AG09319 (cell line): ENCODE measurements at places on chromosomes 3 and 15.

DNA sequence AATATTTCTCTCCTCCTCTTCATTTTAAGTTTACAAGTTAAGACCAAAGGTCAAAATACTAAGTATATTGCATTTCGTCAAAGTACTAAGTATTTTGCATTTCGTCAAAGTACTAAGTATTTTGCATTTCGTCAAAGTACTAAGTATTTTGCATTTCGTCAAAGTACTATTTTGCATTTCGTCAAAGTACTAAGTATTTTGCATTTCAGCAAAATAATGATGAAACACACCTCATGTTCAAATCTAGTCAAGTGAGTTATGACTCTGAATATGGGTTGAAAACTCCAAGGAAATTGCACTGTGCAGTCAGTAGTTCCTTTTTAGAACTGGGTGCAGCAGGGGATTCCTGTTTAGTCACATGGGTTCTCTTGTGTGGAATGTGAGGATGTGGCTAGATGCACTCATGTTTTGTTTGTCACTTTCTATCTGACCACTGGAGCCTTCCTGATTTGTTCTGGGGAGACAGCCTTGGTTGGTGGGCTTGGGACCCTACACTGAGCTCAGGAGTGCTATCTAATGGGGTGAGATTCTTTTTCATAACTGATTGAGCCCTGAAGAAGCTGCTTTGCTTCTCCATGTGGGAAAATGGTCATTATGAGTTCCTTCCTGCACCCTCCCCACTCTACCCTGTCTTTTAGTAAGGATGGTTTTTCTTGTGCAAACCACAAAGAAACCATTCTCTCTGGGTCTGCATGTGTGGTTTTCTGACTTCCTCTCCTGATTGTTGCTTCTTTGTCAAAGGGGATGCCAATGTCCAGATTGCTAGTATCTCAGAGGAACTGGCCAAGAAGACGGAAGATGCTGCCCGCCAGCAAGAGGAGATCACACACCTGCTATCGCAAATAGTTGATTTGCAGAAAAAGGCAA is 73.4 kb downstream of the CCK start:
- DNase-seq = no peak

- no peak for DNase-seq
Observed at GRCh38 chr3:190867071-190867470, 4.6 kb upstream of the GMNC start.

GRCh38 chr3:172559020-172559419 is 35.8 kb upstream of the TNFSF10 start:
- no peak for DNase-seq

- DNase-seq = no peak
Observed at GRCh38 chr3:68256635-68257223, 602.3 kb upstream of the SUCLG2 start.

- no peak for DNase-seq
Observed at GRCh38 chr15:68061602-68062001, 7.5 kb downstream of the PIAS1 start.

DNA sequence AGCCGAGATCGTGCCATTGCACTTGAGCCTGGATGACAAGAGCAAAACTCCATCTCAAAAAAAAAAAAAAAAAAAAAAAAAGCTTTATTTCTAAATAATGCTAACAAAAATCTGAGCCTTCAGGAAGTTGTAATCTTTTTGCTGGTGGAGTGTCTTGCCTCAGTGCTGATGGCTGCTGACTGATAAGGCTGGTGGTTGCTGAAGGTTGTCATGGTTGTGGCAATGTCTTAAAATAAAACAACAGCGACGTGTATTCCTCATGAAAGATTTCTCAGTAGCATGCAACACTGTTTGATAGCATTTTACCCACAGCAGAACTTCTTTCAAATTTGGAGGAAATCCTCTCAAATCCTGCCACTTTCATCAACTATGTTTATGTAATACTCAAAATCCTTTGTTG is 77.4 kb upstream of the PTPRG start:
- no peak for DNase-seq

GRCh38 chr15:73934281-73934680 is 8.0 kb downstream of the LOXL1 start:
- no peak for DNase-seq

GRCh38 chr15:83206526-83207008 is 1.1 kb downstream of the HDGFL3 start:
- no peak for DNase-seq

DNA sequence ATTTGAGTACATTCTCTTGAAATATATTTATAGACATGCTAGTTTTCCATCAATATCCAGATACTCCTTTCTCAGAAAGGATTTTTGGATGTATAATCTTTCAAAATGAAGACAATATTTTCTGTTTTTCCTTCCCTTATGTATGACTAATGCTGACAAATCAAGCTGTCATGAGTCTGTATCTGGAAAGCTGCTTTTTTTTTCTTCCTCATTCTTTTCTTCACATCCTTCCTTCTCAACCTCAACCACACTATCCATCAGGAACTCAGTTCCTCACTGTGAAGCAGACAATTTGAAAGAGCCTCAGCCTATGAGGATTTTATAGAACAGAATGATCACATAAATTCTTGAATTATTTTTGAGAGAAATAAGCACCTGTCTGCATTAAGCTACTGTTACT is 335.9 kb upstream of the EPHA6 start:
- DNase-seq = no peak

GRCh38 chr3:34174740-34175139 is 376.3 kb downstream of the PDCD6IP start:
- no peak for DNase-seq

- DNase-seq = no peak
Observed at GRCh38 chr15:95471690-95472086, 858.8 kb upstream of the NR2F2 start.

- DNase-seq = no peak
Observed at GRCh38 chr15:88342666-88343065, 86.1 kb upstream of the NTRK3 start.

DNA sequence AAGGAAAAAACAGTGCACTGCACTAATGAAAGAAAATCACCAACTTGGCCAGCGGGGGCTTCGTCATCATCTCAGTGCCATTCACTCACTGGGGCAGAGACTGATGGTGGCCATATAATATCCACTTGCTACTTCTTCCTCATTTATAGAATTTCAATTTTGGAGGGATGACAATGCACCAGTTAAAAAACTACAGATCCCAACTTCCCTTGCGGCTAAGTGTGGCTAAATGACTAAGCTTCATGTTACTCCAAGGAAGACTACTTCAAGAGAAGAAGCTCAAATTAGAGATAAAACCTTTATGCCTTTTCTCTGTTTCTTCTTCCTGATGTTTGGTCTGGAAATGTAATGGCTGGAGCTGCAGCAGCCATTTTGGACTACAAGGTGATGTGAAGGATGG is 38.8 kb downstream of the NGLY1 start:
- DNase-seq = no peak

- peak; percentile 11 for DNase-seq
Observed at GRCh38 chr15:76840830-76841460, 64.2 kb downstream of the SCAPER start.

DNA sequence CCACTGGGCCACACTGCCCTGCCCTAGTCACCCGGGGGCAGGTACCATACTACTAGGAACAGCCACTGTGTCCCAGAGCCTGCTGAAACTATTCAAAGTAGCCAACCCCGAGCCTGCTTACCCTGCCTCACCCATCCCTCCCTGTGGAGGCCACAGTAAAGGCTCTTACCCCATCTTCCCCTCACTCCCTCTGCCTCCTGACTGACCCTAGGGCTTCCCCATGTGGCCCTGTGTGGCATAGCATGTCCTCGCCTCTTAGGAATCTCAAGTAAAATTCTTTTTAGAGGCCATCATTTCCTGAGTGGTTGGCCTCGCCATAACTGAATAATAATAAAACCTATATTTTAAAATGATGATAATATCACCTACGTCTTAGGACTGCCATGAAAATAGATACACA is 112.2 kb upstream of the SLC6A11 start:
- no peak for DNase-seq

GRCh38 chr15:82810061-82810889 is 847 bp downstream of the WHAMM start:
- peak; percentile 51 for DNase-seq

- DNase-seq = no peak
Observed at GRCh38 chr3:195904368-195904767, 4.0 kb downstream of the TNK2 start.

- no peak for DNase-seq
Observed at GRCh38 chr3:145623349-145623748, 537.6 kb downstream of the PLOD2 start.

- DNase-seq = peak; percentile 0
Observed at GRCh38 chr15:51647128-51647562, 24.6 kb upstream of the DMXL2 start.

DNA sequence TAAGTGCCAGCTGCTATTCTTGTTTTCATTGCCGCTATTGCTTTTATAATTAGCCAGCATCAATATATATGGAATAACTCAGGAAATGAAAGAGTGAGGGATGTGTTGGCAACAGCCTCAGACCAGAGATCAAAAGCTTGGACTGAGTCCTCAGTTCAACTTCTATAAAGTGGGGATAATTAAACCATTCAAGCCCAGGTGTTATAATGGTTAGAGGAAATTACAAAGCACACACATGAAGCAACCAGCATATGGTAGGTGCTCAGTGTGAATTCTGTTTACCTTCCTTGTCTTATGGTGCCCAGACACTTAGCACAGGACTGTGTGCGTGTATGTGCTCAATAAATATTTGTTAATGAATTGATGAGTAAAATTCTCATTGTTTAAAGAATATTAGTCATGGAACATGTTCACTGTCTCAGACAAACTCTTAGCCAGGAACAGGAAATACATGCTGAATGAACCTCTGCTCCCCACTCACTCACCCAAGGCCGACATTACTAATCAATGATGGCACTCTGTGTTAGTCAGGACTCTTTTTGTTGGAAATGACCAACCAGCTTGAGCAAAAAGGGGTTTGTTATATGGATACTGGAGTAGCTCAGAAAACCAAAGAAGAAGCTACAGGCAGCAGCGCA is 16.7 kb upstream of the CCDC174 start:
- no peak for DNase-seq

DNA sequence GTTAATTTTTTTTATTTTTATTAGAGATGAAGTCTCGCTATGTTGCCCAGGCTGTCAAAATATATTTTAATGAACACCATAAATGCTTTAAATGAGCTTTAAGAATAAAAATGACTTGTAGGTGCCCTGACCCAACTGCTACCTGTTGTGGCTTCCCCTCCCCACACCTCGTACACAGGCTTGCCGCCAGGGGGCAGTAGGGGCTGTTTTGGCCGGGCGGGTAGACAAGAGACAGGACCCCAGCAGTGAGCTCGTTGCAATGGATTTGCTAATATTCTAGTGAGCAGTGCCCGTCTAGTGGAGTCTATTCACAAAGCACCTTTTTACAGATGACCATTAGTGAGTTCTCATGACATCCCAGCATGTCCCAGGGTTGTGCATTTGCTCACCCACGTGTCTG is 418.1 kb downstream of the OCA2 start:
- no peak for DNase-seq

DNA sequence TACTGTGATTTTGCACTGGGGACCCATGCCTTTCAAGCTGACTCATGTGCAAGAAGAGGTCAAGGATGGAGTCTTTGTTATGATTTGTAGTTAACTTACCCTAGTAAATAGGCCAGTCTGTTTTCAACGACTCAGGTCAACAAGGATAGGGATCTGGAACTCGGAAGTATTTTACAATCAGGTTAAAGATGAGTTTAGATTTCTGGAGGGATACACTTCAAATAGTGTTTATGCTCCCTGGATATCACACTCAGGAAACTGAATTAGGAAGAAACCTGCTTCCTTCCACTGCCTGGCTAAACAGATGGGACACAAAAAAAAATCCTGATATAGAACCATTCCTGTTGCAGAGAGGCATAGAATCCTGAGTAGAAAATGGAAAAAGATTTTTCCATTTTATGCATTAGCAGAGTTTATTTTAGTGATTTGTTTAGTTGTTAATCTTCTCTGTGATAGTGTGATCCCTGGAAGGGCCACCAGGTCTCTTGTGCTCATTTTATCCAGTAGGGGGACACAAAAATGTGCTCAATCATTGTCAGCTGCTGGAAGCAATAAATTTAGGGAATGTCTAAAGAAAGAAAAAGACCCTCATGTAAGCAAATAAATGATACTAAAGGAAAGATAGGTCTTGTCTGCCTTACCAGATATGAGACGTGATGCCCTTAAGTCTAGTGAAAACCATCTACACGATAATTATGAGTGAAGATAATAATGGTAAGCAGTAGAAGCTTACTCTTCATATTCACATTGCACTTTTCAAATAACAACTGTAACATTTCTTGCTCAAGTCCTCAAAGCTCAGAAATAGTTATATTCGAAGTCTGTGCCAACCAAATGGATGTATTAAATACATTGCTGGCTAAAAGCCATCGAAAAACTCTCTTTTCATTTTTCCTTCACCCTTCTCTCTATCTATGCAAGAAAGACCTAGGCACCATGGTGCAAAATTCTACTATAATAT is 452.1 kb upstream of the KCNMB2 start:
- DNase-seq = no peak

DNA sequence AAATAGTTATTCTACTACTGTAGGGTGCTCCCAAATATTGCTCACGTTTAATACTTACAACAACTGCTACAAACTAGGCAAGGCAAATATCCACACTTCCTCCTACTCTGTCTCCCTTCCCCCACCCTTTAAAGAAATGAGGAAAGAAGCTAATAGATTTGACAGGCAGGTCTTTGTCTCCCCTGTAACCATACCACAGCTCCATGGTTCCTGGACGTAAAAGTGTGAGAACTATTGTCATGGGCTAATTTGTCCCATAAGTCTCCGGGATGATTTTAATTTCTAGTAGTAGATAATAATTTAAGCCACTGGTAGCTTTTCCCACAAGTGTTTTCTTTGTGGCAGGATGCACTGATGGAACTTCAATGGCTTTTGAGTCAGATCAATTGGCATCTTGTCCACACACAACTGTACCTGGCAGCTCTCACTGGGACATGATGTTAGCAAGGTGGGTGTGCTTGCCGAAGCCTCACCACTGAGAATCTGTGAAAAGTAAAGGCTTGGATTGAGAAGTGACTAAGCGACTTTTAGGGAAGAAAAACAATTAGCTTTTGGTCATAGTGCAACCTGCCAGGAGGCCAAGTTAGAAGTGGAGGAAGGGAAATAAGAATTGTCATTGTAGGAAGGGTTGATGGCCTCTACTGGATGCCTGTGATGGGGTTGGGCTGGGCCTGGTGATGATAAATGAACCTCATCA is 1.4 kb upstream of the CPOX start:
- DNase-seq = no peak

- DNase-seq = no peak
Observed at GRCh38 chr3:62839748-62840147, 35.5 kb downstream of the CADPS start.

DNA sequence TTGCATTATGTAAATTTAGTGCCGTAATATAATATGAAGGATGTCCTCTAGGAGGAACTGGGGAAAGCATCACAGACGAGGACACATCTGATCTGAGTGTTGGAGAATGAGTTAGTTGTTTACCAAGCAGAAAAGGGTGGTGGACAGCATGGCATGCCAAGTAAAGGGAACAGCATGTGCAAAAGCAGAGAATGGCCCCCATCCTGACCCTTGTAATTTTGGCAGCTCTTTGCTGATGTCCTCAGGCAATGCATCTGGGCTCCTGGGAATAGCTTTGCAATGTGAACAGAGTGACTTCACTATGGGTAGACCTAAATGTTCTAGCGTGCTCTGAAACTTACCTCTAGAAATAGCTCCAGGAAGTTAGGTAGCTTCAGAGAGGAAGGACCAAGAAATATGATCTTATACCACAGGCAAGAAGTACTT is 263.3 kb downstream of the LPP start:
- no peak for DNase-seq
